ENCODE measurements at places on chromosomes 1 and 21.

DNA sequence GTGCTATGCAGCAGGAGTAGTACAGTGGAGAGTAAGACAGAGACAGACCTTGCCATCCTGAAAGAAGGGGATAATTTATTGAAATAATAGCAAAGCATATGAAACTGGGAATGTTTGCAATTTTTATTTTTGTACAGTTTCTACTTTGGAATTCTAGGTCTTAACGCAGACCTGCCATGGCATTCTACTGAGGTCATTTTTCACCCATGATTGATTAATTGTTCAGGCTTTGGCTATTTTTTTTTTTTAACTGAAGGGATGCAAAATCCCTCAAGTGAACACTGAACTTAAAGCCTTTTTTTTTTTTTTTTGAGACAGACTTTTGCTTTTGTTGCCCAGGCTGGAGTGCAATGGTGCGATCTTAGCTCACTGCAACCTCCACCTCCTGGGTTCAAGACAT, 27.1 kb downstream of the MTF2 start:
- no peak for DNase-seq

GRCh38 chr21:24294171-24294570, 1313.1 kb downstream of the MRPL39 start:
- no peak for DNase-seq

- DNase-seq: no peak
Observed at GRCh38 chr1:24294228-24294672, 24.9 kb upstream of the GRHL3 start.

GRCh38 chr1:5198328-5198727, 543.9 kb downstream of the AJAP1 start:
- DNase-seq: no peak

DNA sequence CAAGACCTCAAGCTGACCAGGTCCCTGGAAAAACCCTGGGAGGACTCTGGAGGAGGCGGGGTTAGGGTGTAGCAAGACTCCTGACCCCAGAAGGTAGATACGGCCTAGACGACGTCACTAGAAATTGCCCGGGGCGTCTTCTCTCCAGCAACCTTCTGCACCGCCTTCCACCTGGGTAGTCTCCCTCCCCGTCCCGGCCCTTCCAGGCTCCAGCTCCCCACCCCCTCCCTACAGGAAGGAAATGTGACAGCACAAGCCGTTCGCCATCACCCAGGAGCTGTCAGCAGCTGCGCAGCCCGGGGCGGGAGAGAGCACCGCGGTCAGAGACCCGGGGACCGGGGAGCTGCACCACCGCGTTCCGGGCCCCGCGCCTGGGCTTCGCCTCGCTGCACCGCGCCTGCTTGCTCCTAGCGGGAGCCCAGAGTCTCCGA, 20.0 kb downstream of the SERTAD4 start:
- DNase-seq: no peak

GRCh38 chr21:32240851-32241687, 37.8 kb downstream of the MIS18A start:
- no peak for DNase-seq

DNA sequence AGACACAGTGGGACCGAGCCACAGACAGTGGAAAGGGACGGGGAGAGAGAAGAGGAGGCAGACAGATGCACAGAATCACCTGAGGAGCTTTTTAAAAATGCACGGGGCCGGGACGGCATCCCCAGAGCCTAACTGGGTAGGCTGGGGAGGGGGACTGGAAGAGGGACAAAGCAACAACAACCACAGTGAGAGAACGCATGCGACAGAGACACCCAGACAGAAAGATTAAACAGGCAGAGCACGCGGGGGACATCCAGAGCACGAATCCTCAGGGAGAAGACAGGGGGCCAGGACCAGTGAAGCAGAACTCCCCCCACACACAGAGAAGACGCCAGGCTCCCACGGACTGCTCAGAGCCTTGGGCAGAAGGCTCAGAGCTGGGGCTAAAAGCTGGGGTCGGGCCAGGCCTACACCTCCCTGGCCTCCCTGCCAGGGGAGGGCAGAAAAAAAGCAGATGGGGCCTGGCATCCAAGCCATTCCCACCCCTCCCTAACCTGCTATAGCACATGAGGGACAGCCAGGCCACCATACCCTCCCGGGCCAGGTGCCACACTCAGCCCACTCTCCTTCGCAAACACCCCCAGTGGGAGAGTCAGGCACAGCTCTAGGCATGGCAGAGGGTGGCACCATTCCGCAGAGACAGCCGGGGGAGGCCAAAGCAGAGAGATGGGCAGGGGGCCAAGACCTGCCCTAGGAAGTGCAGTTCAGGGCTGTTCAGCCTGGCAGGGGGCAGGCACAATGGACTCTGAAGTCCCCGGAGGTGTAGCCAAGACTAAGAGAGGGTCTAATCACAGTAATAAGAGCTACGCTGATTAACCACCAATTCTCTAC, 29.8 kb upstream of the COL16A1 start:
- DNase-seq: no peak

GRCh38 chr21:25578056-25578961, 29.0 kb downstream of the MRPL39 start:
- DNase-seq: no peak

GRCh38 chr1:153422450-153423068, 6.2 kb downstream of the S100A7A start:
- DNase-seq: peak; percentile 61

DNA sequence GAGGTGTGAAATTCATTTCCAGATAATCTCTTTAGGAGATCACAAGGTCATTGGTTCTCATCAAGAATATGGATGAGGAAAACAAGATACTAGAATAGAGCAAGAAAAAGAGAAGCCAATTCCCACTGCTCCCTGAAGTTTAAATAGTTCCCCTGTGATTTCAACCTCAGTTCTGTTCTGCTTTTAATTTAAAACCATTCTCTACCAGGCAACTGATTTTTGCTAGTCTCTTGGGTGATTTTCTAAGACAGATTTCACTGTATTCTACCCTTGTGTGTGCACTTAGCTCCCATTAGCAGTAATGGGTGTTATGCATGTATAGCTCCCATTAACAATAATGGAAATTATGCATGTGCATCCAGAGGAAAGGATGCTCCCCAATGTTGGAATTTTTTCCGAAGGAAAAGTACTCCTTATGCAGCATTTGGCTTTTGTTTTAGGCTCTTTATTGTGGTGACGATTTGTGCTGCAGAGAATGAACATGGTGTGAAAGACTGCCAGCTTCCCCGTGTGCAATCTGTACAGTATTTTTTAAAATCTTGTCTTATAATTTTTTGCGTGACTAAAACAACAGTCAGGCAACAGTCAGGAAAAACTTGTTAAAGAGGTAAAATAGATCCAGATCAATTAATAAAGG, 144.0 kb upstream of the ZRANB2 start:
- DNase-seq: no peak

DNA sequence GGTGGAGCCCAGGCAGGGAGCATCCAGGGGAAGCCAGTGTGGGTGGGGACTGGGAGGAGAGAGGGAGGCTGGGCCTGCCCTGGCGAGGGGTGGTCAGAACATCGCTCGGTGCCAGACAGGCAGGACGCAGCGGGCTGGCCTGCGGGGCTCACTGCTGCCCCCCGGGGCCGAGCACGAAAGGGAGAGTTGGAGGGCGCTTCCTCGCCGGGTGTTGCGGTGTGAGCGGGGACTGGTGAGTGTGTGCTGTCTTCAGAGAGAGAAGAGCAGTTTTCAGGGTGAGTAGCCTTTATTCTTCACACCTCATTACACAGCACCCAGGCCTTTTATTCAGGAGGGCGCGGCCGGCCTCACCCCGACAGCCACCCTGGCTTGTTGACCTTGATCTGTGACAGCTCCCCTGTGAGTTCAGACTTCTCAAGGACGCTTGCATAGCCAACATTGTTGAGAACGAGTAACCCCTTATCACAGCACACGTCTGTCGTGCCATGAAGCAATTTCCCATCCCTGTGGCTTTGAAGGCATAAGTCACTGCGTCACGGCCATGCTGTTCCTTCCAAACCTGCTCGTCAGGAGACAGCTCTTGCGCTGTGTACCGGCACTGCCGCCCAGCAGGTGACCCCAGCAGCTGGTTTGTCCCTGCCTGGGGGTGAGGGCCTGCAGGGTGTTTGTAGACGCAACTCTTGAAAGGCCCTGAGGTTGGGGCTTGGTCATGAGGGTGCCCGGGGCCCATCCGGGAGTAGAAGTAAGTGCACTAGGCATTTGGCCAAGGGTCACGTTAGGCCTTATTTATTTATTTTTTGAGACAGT, 54.6 kb downstream of the PRKCZ start:
- DNase-seq: no peak

DNA sequence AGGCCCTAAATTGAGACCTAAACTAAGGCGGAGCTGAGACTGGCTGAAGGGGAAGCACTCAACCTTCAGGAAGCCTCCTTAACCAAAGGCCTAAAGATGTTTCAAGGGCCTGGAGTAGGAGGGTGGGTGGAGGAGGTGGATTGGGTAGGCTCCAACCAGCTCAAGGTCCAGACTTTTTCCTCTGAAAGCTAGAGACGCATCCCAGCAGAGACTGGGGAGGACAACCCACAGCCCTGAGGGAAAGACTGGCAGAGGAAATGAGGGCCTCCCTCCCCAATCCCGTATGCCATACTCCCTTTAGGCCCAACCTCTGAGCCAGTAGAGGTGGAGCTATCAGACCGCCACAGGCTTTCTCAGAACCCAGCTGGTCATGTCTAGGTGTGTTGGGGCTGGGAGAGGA, 1.1 kb downstream of the ECM1 start:
- DNase-seq: no peak

DNA sequence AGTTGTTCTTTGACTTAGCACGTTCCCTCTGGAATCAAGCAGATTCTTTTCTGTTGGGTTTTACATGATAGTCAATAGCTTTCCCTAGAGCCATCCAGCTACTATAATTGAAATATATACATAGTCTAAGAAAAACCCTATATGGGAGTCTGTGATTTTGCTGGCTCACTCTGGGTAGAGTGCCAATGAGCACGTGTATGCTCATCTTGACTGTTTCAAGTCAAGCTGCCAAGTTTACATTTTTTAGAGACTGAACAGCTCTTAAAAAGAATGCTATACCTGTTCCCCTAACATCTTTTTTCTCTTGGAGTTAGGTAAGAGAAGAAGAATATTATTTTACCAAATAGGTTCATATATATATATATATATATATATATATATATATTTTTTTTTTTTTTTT, 182.8 kb upstream of the NRIP1 start:
- DNase-seq: no peak

GRCh38 chr1:91201694-91202093, 179.9 kb upstream of the ZNF644 start:
- no peak for DNase-seq

DNA sequence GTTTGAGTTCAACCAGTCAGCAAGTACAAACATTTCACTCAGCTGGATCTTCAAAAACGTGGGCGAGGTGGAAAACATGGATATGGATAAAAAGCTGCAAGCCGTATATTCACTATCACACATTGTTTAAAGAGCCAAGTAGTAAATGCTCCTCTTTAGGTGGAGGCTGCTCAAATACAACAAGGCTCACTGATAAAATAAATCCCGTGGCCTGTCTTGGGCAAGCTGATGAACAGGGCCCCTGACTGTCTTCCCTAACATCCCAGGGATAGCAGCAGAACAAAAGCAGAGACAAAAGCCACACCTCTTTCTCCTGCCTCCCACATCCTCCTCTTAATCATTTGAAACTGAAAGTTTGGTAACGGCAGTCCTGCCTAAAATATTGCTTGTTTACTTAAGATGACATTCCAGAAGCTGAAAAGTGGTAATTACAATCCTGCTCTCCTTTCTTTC, 357.7 kb downstream of the TTLL7 start:
- no peak for DNase-seq

DNA sequence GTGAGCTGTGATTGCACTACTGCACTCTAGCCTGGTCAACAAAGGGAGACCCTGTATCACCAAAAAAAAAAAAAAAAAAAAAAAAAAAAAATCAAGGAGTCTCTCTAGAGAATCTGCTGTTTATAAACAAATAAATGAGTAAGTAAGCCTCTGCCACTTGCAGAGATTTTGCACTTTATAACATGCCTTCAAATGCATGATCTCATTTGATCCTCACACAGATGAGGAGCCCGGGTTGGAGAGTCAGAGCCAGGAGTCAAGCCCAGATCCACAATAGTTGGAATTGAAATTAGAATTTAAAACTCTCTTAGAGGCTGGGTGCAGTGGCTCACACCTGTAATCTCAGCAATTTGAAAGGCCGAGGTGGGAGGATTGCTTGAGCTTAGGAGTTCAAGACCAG, 4.0 kb downstream of the PRELP start:
- DNase-seq: no peak

- no peak for DNase-seq
Observed at GRCh38 chr1:64006276-64007051, 197.0 kb upstream of the UBE2U start.

GRCh38 chr1:4090976-4091660, 191.0 kb upstream of the C1orf174 start:
- no peak for DNase-seq

DNA sequence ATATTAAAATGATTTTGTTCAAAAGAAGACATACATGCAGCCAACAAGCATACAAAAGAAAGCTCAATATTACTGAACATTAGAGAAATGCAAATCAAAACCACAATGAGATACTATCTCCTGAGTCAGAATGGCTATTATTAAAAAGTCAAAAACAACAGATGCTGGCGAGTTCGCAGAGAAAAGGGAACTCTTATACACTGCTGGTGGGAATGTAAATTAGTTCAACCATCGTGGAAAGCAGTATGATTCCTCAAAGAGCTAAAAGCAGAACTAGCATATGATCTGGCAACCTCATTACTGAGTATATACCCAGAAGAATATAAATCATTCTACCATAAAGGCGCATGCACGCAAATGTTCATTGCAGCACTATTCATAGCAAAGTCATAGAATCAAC, 126.0 kb upstream of the HMCN1 start:
- no peak for DNase-seq

GRCh38 chr1:6898974-6899539, 113.8 kb downstream of the CAMTA1 start:
- no peak for DNase-seq

GRCh38 chr1:30384286-30385245, 338.8 kb downstream of the MATN1 start:
- no peak for DNase-seq
